NCI-H146 (cell line): ENCODE measurements at places on chromosomes 12 and 14.

DNA sequence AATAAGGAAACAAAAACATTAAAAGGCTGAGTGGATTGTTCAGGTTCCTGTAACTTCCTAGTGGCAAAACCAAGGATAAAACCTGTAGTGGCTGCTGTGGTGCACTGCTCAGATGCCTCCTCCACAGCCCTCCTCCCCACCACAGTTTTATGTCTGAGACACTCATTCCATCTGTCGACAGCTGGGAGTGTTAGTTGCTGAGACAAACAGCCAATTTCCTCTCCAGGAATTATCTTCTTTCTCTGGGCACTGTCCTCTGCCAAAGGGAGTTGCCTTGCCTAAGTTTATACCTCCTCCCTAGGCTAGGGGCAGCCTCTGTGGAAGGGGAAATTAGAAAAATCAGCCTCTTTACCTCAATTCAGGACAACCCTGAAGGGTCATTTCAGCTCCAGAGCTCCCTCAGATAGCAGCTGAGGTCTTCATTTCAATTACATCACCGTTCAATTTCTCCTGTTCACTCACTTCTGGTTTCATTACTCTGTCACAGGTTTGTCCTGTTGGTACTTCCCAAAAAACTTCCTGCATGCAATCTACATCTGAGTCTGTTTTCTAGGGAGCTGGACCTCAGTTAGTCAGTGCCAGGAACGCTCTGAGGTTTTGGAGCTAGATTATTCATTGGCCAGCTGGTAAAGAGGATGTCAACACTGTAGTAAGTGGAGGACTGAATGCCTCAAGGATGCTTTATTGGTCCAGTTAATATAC is 74.9 kb upstream of the ATP2B1 start:
- no peak for DNase-seq

DNA sequence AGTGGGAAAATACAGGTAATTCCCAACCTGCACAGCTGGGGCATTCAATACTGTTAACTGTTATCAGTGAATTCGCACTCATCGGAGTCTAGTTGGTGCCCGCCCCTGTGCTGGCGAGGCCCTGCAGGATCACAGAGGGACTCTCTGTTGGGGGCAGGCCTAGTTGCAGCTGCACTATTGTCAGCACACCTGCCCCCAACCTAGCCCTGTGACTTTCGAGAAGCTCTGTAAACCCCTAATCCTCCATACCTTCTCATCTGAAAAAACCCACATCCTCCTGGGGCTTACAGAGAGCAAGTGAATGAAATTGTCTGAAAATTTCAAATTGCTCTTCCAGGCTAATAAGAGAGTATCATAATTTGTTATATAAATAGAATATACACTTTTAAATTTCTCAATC is 132.2 kb upstream of the NUDT4 start:
- DNase-seq = peak; percentile 2

DNA sequence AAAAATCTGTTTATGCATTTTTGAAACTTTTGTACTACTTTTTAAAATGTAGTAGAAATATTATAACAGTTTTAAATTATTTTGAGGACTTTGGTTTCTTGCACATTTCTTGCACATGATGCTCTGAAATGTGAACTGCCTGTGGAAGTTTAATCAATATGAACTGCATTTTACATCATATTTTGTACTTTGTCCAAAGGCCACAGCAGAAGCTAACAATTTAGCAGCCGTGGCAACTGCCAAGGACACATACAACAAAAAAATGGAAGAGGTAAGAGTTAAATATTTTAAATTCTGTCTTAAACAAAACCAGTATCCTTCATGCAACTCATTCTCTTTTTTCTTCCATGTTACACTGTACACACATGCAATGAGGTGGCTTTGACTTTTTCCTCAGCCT is 45.1 kb downstream of the SAV1 start:
- no peak for DNase-seq

DNA sequence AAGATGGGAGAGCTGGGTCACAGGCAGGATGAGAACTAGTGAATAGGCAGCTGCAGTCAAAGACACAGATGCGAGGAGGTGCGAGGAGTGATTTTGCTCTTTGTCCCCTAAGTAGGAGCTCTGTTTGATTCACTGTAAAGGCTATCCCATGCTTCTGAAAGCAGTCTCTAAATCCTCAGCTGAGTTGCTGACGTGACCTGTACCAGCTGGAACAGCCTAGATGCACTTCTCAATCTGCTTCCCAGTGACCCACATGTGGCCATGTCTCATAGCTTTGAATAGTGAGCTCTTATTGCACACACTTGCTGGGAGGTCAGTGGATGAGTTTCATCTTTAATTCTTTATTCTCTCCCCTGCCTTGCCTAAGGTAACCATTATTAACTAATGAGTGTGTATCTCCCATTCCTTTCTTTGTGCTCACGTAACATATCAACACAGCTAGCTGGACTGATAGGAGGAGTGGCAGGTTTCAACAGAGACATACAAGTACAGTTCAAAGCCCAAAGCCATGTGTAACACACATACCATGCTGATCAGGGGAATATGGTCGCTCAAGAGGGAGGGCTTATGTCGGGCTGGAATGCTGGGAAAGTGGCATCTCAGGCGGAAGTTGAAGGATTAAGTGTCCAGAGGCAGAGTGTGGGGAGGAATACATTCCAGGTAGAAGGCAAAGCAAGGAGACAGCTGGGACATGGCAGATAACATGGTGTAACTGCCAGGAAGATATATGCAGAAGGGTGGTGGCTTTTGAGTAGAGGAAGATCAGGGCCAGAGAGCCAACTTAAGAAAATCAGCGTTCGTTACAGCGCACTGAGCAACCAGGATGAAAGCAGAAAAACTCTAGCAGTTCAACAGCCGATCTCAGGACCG is 15.4 kb upstream of the YY1 start:
- DNase-seq = no peak

- DNase-seq = no peak
Observed at GRCh38 chr12:39772821-39773259, 153.2 kb upstream of the ABCD2 start.

DNA sequence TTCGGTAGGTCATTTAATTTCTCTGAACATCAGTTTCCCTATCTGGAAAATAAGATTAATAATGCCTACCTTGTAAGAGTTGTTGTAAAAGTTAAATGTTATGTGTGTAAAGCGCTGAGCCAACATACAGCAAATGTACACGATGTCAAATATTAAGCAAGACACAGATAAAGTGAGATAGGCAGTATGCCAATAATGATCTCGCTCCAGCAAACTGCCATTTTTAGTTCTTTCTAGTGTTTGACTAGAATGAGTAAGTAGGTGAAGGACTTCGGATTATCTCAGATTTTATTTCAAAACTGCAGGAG is 840 bp downstream of the DHRS7 start:
- DNase-seq = no peak

DNA sequence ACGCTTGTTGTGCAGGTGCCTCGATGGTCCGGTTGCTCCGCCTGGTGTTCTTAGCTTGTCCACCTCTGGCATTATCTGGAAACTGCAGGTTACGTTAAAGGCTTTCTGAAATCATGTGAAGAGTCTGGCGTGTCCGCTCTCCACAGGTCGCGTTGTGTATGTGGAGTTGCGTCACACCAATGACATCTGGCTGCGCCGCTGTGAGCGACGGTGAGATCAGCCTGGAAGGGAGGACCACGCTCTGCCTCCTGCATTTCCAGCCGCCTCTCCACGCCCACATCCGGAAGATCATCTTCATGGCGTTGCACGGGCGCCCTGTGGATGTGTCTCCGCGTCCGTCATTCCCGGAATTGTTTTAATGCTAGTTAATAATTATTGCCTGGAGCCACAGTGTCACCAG is 50.6 kb upstream of the GALNT9 start:
- DNase-seq = no peak

DNA sequence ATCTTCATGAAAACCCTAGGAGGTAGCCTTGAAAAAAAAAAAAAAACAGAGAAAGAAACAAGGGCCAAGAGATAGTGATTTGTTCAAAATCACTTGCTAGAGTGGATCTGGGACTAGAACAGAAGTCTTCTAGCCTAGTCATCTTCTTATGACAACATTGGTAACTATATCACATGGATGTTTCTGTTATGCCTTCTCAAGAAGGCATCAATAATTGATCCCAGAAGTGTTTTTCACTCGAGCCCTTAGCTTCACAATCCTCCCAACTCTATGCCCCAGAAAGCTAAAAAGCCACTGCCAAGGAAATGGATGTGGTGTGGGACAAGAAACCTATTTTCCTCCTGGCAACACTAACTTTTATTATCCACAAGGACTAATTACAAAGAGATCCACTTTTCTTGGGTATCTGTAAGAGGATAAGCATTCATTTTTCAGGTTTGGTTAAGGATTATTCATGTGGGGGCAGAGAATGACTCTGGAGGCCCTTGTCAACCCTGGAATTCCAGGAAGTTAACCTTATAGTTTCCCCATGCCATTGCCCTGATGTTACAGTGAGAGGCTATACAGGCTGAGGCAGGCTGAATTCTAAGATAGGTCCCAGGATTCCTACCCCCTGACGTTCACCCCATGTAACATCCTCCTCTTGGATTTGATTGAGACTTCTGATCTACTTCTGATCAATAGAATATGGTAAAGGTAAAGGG is 67.7 kb upstream of the CPM start:
- DNase-seq = no peak

- DNase-seq = peak; percentile 1
Observed at GRCh38 chr14:86013641-86014040, 483.7 kb downstream of the FLRT2 start.

- DNase-seq = no peak
Observed at GRCh38 chr12:7872566-7873319, at the start of gene SLC2A14. TSS of gene SLC2A14 (minus strand) at chr12:7872915. CDS start at chr12:7869880, 3,035 bp downstream.

DNA sequence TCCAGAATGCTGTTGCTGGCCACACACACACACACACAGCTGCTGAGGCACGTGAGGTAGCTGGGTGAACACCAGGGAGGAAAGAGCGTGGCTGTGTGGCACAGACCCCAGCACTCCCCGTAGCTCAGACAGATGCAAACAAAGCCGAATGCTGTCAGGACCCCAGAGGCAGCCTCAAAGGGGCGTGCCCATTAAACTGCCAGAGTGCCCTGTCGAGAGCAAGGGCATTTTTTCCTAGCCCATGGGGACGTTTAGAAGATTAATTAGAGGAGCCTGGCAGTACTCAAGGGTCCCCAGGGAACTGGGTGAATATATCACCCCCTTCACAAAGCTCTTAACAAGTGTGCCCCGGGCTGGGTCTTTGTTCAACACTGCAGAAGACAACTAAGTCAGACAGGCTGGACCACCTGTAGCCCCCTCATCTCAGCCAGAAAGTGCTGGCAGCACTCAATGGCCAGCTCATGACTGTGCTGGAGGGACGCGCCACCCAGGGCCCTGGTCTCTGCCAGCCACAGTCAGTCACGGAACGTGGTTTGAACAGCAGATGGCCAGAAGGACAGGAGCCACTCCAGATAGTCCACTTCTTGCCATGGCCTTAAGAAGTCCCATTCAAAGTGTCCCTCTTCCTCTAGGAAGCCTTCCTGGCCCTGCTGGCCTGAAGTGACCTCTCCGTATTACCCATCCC is 37.5 kb downstream of the TTC7B start:
- no peak for DNase-seq

DNA sequence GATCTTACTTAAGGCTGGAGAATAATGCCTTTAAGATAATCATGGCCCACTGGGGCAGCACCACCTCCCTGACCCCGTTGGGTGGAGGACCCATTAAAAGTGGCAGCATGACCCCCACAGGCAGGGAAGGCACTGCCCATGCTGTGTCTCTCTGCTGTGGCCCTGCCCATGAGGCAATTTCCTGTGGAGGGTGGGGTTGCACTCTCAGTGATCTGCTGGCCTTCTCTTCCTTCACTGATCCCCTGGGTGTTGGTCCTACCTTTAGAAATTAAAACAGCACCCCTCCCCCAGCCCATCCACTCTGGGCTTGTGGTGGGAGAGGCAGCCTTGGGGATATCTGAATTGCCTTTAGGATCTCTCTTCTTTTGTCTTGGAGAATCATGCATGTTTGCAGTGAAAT is 17.3 kb downstream of the KLRK1 start:
- DNase-seq = peak; percentile 42

GRCh38 chr12:57719777-57720605 is 18.6 kb downstream of the AGAP2 start:
- DNase-seq = no peak
